Stimulated activated CD4-positive, alpha-beta T cell treated with anti-CD3 and anti-CD28 coated beads, Interleukin-1b, Interleukin-23, amount 100 ng/mL, for 1 hour (primary cell): ENCODE measurements at places on chromosomes 1 and 21.

- DNase-seq = no peak
These were observed 56.2 kb upstream of the ENAH start for GRCh38 chr1:225709101-225709500.

- no peak for DNase-seq
These were observed 3.7 kb downstream of the PGBD5 start for GRCh38 chr1:230422221-230422981.

DNA sequence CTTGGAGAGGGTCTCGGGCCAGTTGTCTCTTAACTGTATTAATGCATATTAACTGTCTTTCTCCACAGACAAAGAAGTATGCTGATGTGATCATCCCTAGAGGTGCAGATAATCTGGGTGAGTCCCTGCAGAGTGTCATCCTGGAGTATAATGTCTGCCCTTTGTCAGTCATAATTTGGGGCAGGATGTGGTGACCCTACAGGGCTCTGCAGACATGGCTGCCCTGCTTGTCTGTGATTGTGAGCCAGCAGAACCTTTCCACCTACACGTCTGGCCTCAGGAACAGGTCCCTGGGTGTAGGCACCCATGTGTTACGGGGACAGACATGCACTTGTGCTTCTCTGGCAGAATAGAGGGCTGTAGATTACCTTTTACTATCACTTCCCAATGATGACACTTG is 78.4 kb downstream of the UCK2 start:
- DNase-seq = no peak

DNA sequence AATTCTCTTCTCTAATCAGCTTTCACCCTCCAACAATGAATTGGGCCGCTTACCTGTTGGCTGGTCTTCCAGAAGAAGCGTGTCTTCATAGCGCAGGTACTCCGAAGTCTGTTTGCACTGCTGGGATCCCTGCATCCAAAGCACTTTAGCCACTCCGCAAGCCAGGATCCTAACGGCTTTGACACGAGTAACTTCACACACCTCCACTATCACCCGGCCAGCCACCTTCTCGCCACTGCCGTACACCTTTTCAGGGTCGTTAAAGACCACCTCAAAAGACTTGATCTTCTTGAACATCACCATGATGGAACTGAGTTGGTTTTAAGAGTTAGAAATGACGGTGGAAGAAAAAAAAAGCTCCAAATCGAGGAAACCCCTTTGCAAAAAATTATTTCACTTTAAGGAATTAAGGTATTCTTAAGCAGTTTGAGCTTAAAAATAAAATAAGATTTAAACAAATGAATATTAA is 381 bp downstream of the TXNIP start:
- no peak for DNase-seq

GRCh38 chr1:26184086-26184485 is 6.3 kb upstream of the CATSPER4 start:
- no peak for DNase-seq
